ENCODE measurements at places on chromosomes 6 and 20.
A peak's percentile ranks its signal among the peaks of the same experiment; 100 is the strongest.

- DNase-seq, result no peak
These were observed 97.9 kb upstream of the MTHFD1L start for GRCh38 chr6:150767571-150768018.

DNA sequence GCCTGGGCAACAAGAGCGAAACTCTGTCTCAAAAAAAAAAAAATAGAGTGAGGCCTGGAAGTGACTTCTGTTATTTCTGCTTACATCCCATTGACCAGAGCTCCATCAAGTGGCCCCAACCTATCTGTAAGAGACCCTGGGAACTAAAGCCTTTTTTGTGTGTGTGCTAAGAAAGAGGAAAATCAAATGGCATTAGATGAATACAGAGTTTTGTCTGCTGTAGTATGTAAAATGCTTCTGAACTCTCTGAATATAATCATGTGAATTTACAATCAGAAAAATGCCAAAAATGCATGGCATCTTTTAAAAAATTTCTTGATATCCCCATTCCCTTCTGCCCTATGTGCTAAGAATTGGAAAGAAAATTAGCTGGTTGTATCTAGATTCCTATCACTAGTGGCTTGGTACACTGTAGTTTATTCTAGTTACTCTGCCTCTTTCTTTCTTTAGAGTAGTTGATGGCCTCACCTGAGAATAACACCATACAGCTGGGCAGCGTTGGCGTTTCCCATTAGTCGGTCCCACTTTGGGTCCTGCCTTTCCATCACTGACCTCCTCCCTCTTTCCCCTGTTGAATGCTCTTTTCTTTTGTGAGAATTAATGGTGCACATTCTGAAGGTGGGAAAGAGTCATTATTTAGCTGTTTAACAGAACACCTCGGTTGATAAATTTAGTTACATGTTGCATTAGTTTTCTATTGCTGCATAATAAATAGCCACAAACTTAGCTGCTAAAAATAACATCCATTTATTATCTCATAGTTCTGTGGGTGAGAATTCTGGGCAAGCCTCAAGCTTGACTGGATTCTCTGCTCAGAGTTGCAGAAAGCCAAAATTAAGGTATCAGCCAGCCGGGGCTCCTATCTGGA is 38.2 kb downstream of the SAMD5 start:
- DNase-seq, result no peak

DNA sequence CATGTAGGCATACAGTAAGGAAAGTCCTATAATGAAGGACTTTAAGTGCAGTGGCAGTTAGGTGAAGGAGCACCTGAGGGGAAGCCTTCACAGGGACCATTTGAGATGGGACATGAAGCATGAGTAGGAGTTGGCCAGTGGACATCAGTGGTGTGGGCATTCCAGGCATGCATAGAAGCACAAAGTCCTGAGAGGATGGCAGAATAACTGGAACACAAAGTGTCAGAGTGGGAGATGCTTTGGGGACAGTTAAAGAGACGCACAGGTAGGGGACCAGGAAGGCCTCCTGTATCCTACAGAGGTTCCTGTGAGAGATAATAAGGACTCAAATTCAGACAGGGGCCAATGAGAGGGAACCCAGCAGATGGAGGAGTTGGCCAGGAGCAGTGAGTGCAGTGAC is 26.4 kb upstream of the EFHC1 start:
- DNase-seq, result no peak

GRCh38 chr20:31903627-31904386 is 33.4 kb downstream of the TTLL9 start:
- DNase-seq, result no peak

DNA sequence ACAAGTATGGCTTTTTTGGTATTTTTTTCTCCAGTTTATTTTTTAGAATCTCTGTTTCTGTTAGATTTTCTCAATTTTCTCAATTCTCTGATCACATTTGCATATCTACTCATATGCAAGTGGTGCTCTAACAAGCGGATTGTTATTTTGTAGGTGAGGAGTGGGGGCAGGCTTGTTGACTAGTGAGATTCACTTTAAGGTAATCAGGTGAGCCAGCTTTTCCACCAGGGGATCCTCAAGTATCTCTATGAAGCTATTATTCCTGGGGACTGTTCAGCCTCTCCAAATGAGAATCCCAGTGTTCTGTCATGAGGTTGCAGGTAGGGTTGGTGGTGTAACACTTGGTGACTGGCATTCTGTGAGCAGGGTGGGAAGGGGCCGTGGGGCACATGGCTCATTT is 274.3 kb upstream of the FERMT1 start:
- DNase-seq, result no peak

GRCh38 chr6:54354608-54355007 is 46.4 kb downstream of the TINAG start:
- DNase-seq, result no peak

GRCh38 chr6:150756173-150756572 is 109.3 kb upstream of the MTHFD1L start:
- DNase-seq, result no peak

GRCh38 chr6:20554326-20554725 is 20.1 kb downstream of the CDKAL1 start:
- no peak for DNase-seq

DNA sequence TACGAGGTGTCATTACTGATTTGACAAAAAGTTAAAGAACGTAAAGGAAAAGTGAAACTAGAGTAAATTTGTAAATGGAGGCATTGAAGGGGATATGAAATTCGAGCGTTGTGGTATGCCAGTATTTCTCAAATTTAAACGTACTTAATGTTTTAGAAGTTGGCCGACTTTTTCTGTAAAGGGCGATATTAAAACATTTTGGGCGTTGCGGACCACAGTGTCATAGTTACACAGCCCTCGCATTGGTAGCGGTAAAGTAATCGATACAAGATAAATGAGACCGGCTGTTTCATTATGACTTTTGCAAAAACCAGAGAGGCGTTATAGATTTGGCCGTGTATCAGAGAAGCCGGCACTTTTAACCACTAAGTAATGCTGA is 39.6 kb downstream of the OR2B2 start:
- DNase-seq, result no peak

GRCh38 chr20:47334022-47334551 is 22.4 kb downstream of the ZMYND8 start:
- peak; percentile 86 for DNase-seq

DNA sequence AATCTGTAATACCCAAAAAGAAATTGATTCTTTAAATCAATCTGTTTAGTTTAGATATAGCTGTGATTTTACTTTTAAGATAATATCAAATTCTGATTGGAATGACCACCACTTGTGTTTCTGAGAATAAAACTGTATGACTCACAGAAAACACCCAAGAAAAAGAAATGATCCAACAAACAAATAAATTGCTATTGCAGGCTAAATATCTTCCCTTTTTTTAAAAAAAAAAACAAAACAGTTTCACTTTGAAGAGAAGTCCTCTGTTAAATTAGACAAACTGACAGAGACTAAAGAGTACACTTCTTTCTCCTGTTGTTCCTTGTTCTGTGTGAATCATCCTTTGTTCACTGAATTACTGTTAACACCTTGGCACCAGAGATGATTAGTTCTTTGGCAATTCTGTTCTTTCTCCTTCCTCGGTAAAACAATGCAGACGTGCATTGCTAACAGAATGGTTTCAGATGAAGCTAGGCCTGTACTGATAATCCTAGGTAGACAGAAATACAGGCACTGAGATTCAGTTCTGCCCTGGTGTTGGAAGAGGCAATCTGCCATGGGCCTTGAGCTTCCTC is 895.2 kb upstream of the CITED2 start:
- no peak for DNase-seq

DNA sequence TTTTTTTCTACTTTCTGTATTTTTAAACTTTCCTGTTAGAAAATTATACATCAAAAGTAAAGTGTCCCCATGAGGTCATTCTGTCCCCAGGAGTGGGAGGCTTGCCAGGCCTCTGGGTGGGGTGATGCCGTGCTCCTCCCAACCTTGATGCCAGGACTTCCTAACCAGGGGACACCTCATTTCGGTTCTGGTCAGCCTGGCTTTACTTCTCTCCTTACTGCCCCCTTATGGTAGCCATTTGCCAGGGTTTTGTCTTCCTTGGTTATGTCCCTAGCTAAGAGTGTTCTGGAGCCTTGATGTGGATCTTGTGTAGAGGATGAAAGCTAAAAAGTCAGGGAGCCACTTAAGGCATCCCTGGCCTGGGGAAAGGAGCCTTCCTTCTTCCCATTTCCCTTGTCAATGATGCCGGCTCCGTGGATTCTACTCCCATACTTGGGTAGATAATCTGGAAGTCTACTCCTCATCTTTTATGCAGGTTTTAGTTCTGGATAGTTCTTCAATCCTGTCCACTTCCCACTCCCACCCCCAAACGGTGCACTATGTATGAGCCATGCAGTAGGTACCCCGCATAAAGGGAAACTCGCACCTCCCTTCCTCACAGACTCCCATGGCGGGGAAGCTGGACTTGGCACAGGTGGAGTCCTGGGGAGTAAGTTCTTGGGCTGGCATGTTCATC is 164.1 kb upstream of the SALL4 start:
- peak; percentile 66 for DNase-seq

DNA sequence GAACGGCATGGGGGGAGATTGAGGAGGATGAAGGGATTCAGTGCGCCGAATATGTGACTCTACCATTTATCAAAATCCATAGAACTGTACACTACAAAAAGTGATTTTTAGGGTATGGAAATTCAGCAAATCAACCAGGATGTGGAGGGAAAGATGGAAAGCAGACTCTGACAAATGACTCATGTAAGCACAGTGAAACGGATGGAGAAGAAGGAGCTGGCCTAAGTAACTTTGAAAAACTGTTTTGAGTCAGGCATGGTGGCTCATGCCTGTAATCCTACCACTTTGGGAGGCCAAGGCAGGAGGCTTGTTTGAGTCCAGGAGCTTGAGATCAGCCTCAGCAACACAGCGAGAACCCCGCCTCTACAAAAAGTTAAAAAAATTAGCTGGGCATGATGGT is 39.2 kb downstream of the MUC22 start:
- no peak for DNase-seq

DNA sequence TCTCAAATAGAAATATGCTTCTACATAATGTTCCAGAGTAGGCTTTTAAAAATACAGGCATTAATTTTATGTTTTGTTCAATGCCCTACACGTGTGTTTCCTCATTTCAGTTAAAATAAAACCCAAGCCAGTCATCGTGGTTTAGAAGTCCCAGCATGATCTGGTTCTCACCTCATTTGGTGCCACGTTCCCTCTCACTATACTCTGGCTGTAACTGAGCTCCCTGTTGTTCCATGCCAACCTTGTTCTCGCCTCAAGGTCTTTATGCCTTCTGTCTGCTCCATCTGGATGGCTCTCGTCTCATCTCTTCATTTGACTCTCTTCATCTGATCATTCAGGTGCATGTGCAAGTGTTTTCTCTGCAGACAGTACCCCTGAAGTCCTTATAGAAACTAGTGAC is 32.6 kb downstream of the HDGFL1 start:
- no peak for DNase-seq

DNA sequence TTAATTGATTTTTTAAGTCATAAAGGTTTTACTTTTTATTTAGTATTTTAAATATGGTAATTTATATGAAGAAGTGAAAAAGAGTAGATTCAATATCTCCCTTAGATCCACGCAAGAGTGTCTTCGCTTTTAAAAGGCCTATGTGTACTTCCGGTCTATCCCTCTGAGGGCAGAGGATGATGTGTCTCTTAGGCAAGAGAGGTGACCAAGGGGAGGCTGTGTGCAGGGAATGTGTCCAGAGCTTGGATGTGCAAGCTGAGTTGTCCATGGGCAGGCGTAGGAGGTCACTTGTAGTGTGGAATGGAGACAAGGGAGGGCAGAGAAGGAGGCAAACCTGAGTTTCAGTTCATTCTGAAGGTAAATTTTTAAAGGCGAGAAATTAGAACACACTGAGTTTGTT is 113.9 kb downstream of the CRYBG1 start:
- no peak for DNase-seq
